IMR-90 (cell line): ENCODE measurements at places on chromosomes 7 and 10.
A peak's percentile ranks its signal among the peaks of the same experiment; 100 is the strongest.

GRCh38 chr10:100506596-100507356 is 12.9 kb downstream of the SEC31B start:
- DNase-seq, result peak; percentile 86

GRCh38 chr10:74586088-74586585 is 240.3 kb upstream of the KAT6B start:
- peak; percentile 23 for DNase-seq

GRCh38 chr10:44923611-44924010 is 12.5 kb downstream of the TMEM72 start:
- DNase-seq, result no peak

- DNase-seq, result no peak
These were observed 43.6 kb downstream of the ANKRD61 start for GRCh38 chr7:6074612-6075380.

DNA sequence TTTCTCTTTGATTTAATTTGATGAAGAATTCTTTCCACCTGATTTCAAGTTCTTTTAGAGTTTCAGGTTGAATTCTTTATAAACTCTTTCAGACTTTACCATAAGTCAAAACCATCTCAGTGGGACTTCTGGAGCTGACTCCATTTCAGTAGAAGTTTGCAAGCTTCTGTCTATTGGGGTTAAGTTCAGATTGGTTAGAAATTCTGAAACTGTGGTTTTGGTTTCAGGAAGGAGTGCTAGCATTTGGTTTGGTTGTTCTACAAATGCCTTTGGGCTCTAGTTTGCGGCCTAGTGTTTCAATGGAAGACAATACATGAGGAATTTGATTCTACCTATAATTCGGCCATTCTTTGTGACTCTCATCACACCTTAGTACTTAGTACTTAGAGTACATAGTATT is 176.8 kb upstream of the RHOBTB1 start:
- no peak for DNase-seq

DNA sequence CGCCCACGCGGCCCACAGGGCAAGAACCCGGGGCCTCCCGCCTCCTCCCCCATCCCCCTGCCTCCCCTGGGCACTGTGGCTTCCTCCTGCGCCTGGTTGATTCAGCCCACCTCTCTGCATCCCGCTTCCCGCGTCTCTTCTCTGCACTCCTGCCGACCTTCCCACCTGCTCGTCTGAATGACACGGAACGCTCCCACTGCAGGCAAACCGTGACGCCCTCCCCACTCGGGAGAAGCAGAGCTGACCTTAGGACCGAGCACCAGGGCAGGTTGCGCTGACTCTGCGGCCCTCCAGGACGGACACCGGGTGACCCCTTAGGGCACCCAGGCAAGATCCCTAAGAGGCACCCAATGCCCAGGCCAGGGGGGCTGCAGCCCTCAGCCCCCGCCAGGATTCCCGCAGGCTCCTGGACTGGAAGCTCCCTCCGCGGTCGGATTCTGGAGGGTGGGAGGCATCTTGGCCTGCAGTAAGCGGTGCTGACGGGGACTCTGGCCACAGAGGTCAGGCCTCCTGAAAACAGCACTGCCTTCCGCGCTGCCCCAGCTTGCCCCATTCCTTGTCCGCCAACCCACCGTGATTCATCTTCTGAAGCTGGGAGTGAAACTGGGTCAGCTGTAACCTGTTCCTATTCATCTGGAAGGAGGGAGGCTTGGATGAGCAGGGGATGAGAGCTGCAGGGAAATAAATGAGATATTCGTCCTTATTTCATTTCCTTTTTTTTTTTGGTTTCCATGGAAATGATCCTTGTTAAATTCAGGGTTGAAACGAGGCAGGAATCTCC is 990 bp downstream of the CALML3 start:
- no peak for DNase-seq

DNA sequence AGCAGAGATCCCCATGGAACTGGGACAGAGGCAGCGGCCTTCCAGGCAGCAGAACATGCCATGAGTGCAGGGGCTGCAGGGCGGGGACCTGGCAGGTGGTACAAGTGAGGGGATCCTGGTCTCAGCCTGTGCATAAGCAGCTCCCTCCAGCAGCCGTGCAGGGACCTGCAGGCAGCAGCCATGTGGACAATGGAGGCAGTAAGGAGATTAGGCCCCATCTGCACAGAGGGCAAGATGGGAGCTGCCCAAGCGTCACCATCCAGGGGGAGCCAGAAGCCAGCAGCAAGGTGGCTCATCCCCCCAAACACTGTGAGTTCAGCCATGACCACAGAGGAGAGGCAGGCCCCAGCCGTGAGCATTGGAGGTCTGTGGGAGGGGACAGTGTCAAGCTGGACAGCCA is 3.1 kb downstream of the DDC start:
- no peak for DNase-seq

DNA sequence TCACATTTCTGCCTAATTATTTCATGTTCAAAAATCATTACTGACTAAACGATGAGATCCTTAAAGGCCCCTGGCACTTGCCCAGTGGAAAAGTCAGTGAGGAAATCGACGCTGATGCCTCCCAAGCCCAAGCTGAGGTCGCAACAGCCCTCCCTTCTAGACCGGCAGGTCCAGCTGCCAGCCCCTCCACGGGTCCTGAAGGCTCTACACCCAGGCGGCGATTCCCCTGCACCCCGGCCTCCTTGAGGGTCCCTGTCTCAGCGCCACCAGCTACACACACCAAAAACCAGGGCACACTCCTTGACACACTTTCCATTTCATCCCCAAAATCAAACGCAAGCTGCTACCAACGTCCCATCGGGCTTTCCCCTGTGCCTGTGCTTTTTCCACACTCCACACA is 200.1 kb upstream of the RNF32 start:
- DNase-seq, result no peak

- DNase-seq, result no peak
These were observed 521.5 kb downstream of the PTPRN2 start for GRCh38 chr7:158066085-158066484.

DNA sequence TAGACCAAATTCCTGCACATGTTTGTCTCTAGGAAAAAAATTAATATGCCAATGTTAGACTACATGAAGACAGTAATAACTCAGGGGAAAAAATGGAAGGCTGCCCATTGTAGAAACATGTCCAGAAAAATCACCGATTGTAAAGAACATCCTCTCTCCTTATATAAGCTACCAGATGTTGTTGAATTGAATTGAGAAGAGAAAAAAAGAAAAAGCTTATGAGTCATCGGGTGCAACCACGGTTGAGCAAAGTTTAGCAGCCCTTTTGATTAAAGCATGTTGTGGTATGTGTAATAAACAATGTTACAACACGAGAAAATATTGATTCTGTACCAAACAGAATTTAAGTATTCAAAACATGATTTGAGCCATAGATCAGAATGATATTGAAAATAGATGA is 102.3 kb upstream of the ARHGAP21 start:
- peak; percentile 78 for DNase-seq
